ENCODE measurements at places on chromosomes 1 and 21.

- DNase-seq, result no peak
Measured at GRCh38 chr1:163610486-163610885, 288.7 kb downstream of the NUF2 start.

- DNase-seq, result no peak
Measured at GRCh38 chr1:203048086-203048485, 21.8 kb downstream of the PPFIA4 start.

GRCh38 chr1:193086342-193086741 is 18.9 kb downstream of the GLRX2 start:
- no peak for DNase-seq

DNA sequence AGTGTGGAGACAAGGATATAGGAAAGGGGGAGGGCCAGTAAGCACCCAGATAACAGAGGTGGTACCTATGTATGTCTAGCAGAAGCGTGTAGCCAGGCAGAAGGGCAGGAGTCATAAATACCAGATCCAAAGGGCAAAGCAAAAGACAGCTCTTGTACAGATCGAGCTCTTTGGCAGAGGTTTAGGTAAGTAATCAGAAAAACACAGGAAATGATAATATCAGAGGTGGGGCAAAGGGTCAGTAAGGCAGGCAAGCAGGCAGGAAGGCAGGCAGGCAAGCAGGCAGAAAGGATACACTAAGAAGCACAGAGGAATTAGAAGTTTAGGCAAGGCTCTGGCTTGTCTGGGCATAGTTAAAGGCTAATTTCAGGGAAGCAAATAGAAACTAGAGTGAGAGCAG is 22.7 kb upstream of the SLFNL1 start:
- DNase-seq, result no peak

DNA sequence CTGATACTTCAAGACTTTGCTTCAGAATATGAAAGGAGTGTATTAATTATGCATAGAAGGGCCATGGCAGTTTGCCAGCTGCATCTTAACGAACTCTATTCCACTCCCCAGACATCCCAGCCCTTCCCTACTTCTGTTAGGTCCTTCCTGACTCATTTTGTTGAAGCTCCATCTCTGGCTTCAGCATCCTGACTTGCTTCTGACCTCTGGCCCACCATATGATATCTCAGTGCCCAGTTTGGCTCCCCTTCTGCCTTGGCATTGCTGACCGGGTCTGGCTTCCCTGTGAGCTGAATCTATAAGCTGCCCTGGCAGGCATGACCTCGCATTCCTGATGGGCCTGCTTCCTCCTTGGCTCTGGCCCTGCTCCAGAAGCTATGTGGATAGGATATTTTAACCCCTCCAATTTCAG is 27.6 kb upstream of the ARHGAP29 start:
- DNase-seq, result no peak

Data from activated CD8-positive, alpha-beta memory T cell treated with anti-CD3 and anti-CD28 coated beads, Interleukin-2, amount 50 U/mL, for 4 hours (primary cell).